Heart left ventricle (tissue), 16 donors: ENCODE measurements at places on chromosomes 4 and X. TPM values are rescaled to one million over a fixed set of nuclear protein-coding genes. Genes with fewer than 3 reads are reported as not detected.

The MGARP gene
- polyA plus RNA-seq, result 1.6 TPM

The ARMCX6 gene
- polyA plus RNA-seq, result 32.1 TPM

The NAT8L gene
- polyA plus RNA-seq, result 0.27 TPM

The GPR143 gene
- polyA plus RNA-seq, result not detected

The BANK1 gene
- polyA plus RNA-seq, result 0.25 TPM

The SLC38A5 gene
- 2.0 TPM for polyA plus RNA-seq

The TLR1 gene
- 0.78 TPM for polyA plus RNA-seq

The ARSJ gene
- polyA plus RNA-seq, result 0.30 TPM

DNA sequence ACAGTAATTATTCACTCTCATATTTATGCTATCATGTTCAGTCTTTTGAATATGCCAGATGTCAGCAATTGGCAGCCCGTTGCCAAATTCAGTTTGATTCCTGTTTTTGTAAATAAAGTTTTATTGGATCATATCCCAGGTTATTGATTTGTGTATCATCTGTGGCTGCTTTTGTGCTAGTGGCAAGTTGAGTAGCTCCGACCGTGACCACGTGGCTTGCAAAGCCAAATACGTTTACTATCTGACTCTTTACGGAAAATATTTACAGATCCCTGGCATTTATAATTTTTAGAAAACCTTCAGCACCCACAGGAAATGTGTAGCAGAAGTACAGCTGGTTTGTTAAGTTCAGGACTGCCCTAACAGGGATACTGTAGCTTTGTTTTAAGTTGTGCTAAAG lies 67.4 kb downstream of the VCX2 start:
- DNase-seq, result no peak

- DNase-seq, result no peak
These were observed 152.7 kb downstream of the RELL1 start for GRCh38 chr4:37533286-37534033.

GRCh38 chr4:10281996-10282395 lies 165.4 kb upstream of the WDR1 start:
- DNase-seq, result no peak

DNA sequence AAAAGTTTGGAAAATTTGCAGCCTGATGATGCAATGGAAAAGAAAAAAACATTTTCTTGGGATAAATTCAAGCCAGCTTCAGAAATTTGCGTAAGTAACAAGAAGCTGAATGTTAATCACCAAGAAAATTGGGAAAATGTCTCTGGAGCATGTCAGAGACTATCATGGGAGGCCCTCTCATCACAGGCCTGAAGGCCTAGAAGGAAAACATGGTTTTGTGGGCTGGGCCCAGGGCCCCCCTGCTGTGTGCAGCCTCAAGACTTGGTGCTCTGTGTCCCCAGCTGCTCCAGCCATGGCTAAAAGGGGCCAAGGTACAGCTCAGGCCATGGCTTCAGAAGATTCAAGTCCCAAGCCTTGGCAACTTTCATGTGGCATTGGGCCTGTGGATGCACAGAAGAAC lies 1049.8 kb upstream of the GRIA3 start:
- no peak for DNase-seq

DNA sequence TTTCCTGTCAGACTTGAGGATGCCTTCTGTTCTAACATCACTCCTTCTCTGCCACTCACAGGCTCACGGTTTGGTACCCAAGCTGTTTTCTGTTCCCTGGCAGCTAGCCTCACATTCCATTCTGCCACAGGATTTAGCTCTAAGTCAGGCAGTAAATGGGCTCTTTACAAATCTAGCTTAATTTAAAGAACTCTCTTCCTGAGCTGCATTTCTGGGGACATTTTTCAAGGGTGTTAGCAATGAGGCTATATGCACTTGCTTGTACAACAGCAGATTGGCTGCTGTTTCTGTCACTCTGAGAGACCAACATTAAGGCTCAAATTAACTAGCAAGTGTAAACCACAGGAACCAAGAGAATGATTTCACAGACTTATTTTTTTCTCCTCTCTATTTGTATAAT lies 337.8 kb upstream of the NOCT start:
- DNase-seq, result no peak

- peak; percentile 38 for DNase-seq
These were observed 27.7 kb downstream of the PJA1 start for GRCh38 chrX:69137371-69138117.

DNA sequence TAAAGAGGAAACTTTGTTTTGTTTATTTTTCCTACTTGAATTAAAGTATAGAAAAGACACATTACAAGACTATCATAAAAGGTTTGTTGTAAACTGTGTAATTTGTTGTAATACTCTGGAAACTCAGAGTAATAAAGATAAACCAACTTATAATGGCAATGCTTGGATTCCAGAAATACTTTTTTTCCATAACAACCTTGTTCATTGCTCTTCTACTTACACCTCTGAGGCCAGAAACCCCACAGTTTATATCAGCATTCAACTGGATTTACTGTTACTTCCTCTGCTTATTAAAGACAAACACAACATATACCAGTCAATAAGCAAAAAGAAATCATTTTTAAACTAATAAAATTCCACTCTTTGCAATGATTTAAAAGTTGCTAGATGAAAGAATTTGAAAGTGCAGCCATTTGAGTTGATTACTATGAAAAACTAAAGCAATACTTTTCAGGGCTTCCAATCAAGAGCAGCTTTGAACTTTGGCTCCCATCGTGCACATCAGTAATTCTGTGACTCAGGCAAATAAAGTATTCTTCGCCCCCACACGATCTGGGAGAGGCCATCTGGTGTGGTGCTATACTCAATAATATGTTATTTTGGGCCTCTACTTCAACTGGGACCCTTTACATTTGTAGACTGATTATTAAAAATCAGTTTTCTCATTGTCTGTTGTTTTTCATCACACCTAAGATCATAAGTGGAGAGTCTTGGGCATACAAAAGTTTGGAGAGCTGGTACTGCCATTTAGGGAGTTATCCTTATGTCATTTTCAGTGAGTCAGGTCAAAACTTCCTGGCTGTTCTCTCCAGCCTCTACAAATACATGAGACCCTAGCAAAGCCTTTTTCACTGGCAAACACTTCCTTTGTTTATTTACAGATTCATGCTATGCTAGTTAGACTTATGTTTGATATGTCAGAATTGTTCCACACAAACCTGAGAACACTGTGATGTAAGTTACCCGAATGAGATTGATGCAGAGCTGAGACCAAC lies 20.5 kb downstream of the DDIT4L start:
- no peak for DNase-seq

GRCh38 chr4:137156054-137156453 lies 376.2 kb downstream of the PCDH18 start:
- DNase-seq, result no peak

- DNase-seq, result no peak
These were observed 167.6 kb upstream of the CXorf66 start for GRCh38 chrX:140132937-140133336.

GRCh38 chr4:88690355-88690754 lies 7.3 kb downstream of the NAP1L5 start:
- DNase-seq, result no peak

DNA sequence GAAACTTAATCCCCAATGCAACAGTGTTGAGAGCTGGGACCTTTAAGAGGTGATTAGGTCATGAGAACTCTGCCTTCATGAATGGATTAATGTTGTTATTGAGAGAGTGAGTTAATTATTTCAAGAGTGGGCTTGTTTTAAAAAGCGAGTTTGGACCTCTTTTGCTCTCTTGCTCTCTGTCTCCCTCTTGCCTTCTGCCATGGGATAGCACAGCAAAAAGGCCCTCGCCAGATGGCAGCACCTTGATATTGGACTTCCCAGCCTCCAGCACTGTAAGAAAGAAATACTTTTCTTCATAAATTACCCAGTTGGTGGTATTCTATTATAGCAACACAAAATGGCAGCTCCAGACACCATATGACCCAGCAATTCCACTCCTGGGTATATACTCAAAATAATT lies 7.0 kb upstream of the ATP6AP2 start:
- DNase-seq, result no peak

- no peak for DNase-seq
These were observed 393.3 kb upstream of the CTSO start for GRCh38 chr4:156346959-156347385.

DNA sequence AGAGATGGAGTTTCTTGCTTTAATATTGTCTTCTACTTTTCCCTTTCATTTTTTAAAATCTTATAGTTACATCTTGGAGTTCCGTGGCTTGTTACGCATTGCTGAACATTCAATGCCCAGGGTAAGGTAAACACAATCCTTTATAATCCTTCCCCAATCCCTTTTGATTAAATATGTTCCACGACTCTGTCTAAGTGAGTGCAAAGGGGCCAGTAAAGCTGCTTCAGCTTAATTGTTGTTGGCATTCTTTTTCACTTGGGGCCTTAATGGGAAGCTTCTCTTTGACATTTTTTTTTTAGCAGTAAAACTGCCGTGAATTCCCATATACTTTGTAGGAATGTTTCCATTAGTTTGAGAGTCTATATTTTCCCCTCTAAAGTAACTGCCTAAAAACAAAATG lies 1028.1 kb downstream of the C4orf33 start:
- no peak for DNase-seq

DNA sequence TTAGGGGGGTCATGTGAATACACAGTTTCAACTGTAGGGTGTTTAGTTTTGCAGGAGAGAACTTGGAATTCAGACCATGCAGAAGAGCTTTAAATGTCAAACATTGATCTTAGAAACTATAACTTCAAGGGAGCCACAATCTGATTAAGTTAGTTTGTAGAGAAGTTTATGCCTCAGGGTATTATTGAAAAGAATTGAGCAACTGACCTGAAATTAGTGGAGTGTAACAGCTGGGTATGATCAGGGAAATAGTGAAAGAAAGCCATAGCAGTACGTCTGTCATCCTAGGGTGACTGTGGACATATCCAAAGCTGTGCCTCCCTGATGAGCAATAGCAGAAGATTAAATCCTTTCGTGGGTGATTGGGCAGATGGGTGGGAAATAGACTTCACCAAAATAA lies 63.8 kb downstream of the FAM47B start:
- DNase-seq, result no peak
